T-helper 17 cell (primary cell): ENCODE measurements at places on chromosomes 3 and 15. TPM values are rescaled to one million over a fixed set of nuclear protein-coding genes. Genes with fewer than 3 reads are reported as not detected.

DNA sequence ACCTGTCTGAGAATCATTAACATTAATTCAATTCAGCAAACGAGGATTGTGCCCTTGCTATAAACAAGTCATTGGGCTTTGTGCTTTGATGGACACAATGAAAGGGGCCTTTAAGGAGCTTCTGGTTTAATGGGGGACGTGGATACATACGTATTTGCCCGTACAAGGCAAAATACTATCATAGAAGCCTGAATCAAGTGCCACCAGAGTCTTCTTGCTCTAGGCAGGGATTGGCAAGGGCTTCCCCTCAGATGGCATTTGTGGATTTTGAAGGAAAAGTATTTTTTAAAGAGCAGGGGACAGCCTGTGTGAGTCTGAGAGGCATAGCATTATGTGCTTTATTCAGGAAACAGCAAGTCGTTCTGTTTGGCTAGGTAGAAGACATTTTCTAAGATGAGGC is 83.7 kb upstream of the NEDD4 start:
- no peak for DNase-seq

GRCh38 chr3:107882261-107882660 is 208.6 kb downstream of the CD47 start:
- DNase-seq: no peak

GRCh38 chr3:153165261-153165681 is 3.2 kb downstream of the RAP2B start:
- DNase-seq: no peak

GRCh38 chr3:3165241-3165640 is 14.2 kb downstream of the CRBN start:
- DNase-seq: no peak

DNA sequence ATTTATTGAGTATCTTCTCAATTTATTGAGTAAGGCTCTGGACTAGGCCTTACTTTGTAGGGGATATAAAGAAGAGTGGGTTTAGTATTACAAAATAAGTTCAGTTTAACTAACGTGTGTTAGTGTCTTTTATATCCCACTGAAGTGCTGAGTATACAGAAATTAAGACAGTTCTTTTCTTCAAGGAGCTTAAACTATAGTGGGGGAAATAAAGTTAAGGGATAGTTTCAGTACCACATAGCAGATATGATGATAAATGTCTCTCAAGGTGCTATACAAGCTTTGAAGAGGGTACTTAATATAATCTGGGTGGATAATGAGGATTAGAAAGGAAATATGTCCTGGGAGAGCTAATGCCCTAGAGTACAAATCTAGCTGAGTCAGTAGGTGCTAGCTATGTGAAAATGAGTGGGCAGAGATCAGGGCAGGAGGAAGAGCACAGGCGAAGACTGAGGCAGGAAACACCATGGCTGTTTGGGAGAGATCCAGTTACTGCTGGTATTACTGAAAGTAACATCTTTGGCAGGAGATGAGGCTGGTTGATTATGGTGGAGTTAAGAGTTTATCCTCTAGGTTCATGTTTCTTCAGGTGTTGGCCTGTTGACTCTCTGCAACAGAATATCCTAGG is 46.0 kb downstream of the TEX9 start:
- DNase-seq: no peak

DNA sequence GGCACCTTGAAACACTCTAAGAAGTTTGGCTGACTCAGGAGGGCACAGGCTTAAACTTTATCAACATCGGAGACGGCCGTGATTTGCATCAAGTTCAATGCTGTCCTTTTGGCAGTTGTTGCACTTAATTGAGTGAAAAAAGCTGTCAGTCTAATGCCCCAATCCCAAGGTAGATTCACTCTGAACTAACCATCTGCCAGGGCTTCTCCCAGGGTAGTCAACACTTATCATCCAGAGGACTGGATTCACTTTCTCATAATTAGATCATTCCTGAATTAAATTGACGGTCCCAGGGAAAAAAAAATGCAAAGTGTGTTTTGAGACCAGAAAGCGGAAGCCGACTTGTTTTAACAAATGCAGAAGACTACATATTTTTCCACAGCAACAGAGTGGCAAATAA is 28.5 kb downstream of the RORA start:
- no peak for DNase-seq

DNA sequence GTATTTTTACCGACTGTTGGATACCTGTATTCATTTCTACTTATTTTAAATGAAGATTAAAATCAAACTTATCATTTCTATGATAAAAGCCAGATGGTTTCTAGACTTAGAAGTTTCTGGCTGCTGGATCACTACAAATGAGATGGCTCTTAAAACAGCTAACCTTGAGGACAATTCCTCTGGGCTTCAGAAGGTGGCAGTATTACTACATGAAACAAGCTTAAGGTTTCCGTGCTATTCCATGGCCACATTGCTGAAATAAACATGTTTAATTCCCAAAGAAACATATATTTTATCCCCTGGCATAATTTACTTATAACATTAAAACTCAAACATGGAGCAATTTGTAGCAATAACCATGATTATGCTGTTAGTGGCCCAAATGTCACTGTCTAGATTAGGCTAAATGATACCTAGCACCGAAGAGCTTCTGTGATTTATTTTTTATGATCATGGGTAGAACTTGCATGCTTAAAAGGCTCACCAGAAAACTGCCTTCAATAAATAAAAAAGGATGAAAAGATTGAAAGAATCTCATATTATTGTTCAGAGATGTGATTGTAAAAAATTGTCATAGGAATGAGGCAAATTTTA is 204.0 kb upstream of the NANOGP8 start:
- DNase-seq: no peak

Gene SHC4
- 0.12 TPM for total RNA-seq

- DNase-seq: no peak
Observed at GRCh38 chr15:28990390-28990789, 104.6 kb downstream of the APBA2 start.

Gene STAC
- 0.35 TPM for total RNA-seq

GRCh38 chr3:89332386-89332785 is 225.0 kb downstream of the EPHA3 start:
- no peak for DNase-seq

GRCh38 chr3:23663661-23664186 is 142.0 kb upstream of the UBE2E1 start:
- DNase-seq: no peak

Gene CPNE4
- total RNA-seq: 0.55 TPM

- no peak for DNase-seq
Observed at GRCh38 chr3:69669070-69669469, 70.2 kb upstream of the MITF start.

GRCh38 chr15:88383354-88383753 is 83.8 kb downstream of the MRPL46 start:
- DNase-seq: no peak

- DNase-seq: no peak
Observed at GRCh38 chr3:190338717-190339116, 16.5 kb upstream of the CLDN1 start.

Gene EXOG
- total RNA-seq: 21.3 TPM

Gene FGF12
- total RNA-seq: 0.35 TPM

GRCh38 chr3:170137986-170138385 is 43.5 kb downstream of the PHC3 start:
- no peak for DNase-seq

DNA sequence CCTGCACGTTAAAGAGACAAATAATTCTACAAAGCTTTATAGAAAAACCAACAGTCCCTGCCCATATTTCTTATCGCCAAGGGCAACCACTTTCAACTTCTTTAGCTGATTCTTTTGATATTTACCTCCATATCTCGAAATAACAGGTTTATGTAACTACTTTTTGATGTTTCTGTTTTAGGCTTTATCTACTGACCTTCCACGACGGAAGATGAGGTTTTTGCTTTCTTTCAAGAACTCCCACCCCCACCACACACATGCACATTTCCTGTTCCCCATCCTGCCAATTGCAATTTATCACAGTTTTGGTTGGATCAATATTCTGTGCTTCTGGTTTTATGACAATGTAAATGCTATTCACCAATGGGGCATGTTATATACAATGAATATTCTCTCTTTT is 330.4 kb upstream of the ICE2 start:
- DNase-seq: no peak

Gene PAK6
- total RNA-seq: not detected
